ENCODE measurements at places on chromosomes 3 and 15.

GRCh38 chr15:80923668-80924067, 66.0 kb downstream of the MESD start:
- no peak for DNase-seq

DNA sequence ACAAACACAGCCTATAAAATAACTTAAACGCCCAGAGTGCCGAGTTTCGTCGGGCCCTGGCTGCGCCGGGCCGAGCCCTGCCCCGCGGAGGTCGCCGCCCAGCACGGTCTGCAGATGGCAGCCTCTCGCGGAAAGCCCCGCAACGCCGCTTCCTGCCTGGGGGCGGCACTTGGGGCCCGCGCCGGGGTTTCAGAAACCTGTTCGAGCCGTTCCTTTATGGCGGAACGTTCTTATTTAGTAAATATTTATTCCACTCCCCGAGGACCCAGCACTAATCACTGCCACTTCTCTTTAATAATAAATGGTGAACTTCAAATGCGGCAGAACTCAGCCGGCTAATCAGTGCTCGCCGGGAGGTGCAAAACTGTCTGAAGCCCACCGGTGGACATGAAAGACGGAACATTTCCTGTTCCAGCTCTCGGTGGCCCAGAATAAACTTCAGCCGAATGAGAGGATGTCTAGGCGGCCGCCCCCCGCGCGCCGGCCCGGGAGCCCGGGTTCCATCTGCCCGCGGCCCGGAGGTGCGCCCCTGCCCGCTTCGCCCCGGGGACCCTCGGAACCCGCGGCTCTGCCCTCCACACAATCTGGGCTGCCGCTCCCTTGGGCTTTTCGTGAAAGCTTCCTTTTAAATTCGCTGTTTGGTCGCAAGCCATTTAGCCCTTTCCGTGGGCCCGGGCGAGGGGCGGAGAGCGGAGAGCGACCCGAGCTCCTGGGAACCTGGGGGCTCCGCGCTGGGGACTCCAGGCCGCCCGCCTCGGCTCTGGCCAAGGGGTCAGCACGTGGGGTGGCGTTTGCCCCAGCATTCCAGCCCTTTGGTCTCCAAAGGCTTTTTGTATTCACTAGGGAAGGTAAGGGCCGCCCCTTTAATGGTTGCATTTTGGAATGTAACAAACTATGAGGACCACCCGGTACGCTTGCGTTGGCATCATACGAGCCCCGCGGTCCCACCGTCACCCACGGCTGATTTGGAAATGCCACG, 110.8 kb upstream of the ATP11B start:
- peak; percentile 57 for DNase-seq

DNA sequence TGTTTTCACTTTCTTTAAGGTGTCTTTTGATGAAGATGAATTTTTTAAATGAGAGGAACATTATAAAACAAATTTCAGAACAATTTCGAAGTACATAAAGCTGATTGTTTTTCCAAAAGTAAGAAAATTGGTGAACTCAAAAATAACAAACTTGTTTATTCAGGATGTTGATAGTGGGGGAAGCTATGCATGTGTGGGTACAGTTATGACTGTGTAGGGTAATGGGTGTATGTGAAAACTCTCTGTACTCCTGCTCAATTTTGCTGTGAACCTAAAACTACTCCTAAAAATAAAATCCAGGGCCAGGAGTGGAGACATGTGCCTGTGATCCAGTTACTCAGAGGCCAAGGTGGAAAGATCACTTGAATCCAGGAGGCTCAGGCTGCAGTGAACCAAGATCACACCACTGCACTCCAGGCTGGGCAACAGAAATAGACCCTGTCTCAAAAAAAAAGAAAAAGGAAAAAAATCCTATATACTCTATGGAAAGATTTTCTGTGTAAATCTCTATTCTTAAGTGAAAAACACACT, 37.2 kb downstream of the PIK3CB start:
- no peak for DNase-seq

GRCh38 chr3:54858093-54858785, 69.6 kb downstream of the LRTM1 start:
- DNase-seq, result no peak

- no peak for DNase-seq
Observed at GRCh38 chr3:183762304-183762703, 63.1 kb downstream of the MAP6D1 start.

GRCh38 chr15:49037546-49037940, 8.7 kb downstream of the SECISBP2L start:
- DNase-seq, result no peak

DNA sequence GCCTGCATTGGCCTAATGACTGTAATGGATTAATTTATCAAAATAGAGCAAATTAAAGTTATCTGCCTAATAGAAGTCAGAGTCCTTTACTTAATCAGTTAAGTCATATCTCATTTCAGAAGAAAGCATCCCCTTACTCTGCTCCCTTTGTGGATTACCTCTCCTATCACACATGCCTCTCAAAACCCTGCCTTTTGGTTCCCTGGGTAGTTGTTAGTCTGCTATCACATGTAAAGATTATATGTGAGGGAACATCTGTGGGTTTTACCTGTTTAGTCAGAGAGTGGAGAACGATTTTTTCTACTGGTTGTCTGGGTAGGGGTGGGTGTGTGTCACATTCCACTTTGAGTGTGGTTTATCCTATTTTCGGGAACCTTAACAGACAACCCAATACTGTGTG, 16.4 kb downstream of the UBE2E2 start:
- DNase-seq, result no peak

DNA sequence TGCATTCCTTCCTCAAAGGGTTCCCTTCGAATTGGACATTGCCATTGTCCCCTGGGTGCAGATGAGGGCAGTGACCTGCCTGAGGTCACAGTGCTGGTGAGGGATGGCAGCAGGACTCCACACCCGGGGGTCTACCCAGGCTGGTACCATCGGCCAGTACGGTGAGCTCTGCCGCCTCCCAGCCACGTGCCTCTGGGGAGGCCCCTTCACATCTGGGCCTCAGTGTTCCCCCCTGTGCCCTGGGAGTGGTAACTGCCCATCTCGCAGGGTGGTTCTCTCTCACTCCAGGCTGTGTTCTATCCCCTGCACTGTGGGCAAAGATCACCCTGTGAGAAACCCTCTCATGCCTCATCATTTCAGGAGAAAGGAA, 99.4 kb upstream of the IQSEC1 start:
- DNase-seq, result no peak

DNA sequence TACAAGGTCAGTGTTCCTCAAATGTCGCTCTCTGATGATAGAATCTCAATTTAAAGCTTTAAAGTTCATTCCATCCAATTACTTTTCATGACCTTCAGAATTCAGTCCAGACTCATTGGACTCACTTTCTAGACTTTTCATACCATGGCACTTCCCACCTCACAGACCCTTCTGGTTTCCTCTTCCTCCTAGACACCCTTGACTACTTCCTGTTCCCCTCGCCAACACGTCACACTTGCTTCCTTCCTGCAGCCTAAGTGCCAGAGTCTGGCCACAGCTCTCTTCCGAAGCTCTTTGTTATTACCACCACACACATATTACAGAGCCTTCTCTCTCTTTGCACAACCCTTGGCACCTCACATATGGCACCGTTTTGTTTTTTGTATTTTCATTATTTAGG, 59.1 kb upstream of the UMPS start:
- DNase-seq, result no peak
